ENCODE measurements at places on chromosomes 6 and 20.

DNA sequence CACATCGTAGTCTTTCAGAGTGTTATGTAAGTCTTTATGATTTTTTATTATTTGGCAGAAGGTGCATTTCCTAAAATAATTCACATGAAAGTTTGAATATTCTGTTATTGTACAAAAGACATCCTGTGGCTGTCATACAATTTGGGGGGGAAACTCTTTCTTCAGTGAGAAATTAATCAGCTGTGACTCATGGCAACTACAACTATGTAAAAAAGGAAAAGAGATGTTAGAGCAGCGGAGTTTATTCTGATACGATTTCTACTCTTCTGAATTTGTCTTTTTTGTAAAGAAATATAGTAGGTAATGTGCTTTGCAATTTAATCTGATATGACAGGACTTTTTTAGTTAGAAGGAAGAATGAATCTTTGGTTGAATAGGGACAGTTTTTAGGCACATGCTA is 14.2 kb downstream of the COL19A1 start:
- DNase-seq, result no peak

- no peak for DNase-seq
These were observed 311.8 kb upstream of the MMS22L start for GRCh38 chr6:97594844-97595243.

DNA sequence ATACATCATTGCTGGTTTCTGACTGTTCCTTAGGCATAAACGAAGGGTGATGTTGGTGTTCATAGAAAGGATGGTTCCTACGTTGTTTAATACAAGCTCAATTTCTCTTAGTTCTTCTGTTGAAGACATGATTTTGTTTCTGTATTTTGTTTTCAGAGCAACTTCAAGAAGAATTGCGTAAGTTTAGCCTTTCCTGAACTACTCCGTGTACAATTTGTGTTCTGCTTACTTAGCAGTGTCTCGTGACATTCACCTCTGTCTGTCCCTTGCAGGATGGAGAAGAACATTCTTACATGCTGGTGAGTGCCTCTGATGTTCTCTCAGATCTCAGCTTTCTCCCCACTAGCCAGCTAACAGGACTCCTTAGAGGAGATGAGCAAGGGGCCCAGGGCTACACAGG is 7.6 kb downstream of the BTN2A2 start:
- no peak for DNase-seq

- DNase-seq, result no peak
These were observed 20.5 kb upstream of the SUPT3H start for GRCh38 chr6:45398075-45398813.

DNA sequence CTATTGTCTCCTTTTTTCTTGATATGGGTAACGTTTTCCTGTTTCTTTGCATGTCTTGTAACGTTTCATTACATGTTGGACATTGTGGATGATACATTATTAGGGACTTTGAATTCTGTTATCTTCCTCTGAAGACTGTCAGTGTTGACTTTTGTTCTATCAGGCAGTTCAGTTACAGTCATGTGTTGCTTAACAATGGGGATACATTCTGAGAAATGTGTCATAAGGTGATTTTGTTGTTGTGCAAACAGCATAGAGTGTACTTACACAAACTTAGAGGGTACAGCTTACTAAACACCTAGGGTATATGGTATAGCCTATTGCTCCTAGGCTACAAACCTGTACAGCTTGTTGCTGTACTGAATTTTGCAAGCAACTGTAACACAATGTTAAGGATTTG is 64.7 kb downstream of the AK9 start:
- no peak for DNase-seq

DNA sequence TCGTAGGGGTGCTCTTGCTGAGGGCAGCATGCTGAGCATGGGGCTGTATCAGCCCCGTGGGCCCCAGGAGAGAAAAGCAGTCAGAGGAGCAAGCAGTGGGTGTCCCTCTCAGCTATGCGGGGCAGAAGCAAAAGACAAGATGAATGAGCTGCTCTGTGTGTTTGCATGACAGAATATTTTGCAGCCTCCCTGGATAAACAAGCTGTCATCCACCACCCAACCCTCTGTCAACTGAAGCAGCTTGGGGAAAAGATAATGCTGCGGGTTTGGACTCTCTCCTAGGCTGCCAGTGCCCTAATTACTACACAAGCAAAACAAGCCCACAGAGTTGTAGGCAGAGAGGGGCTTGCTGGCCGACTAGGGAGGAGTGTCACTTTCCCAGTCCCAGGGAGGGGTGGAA is 82.3 kb upstream of the PTPRT start:
- DNase-seq, result no peak

- no peak for DNase-seq
These were observed 120.1 kb upstream of the CCDC28A start for GRCh38 chr6:138653435-138653834.

GRCh38 chr20:45405571-45406259 is 2.4 kb upstream of the DBNDD2 start:
- DNase-seq, result no peak

DNA sequence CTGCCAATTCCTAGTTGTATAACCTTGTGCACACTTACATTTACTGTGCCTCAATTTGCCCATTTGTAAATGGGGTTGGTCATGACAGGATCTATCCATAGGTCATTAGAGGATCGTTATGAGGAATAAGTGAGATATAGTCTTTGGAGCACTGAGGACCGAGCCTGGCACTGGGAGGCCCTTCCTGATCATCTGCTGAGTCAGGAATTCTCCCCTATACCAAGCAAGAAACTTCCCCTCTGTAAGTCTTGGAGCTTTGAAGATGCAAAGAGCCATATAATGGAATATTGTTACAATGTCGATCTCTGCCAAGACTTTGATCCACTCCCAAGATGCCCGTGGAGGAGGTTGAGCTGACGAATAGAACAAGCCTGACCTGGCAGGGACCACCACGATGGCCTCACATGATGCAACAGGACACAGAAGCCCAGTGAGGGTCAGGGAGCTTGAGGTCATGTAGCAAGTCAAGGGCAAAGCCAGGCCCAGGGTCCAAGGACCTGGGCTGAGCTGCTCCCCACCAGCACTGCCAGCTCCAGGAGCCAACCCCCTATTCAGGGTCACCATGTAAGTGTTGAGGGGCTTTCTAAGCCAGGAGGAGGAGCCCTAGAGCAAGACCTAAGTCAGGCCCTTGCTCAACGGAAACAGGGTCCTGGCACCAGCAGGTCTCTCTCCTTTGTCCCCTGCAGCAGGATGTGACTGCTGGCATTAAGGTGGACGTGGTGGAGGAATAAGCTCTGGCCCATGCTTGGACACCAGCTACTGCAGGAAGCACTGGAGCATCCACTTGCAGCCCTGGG is 16.7 kb downstream of the PDRG1 start:
- DNase-seq, result peak; percentile 57
